Heart left ventricle (tissue), 16 donors: ENCODE measurements at places on chromosomes 12 and 14.

DNA sequence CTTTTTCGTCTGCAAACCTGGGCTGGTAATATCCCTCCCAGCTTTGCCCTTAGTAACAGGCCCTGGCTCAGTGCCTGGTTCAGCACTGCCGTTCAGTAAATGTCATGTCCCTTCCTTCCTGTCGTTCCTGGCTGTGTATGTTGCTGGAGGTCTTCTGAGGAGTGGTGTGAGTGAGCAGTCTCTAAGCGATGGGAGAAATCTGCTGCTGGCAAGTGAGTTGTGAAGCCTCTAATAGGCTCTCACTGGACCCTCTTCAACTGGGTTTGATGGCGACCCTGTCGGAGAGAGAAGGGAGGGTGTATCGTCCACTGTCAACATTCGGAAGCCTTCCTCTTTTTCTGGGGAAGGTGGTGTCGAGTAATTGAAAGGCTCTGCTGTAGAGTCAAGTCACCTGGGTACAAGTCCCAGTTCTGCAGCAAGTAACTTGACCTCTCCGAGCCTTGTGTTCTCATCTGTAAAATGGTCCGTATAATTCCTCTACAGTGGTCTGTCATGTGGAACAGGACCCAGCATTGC is 62.8 kb downstream of the HRK start:
- H3K27ac ChIP-seq, result peak overlapping the region; percentile 96
- peak overlapping the region; percentile 72 for H3K4me3 ChIP-seq
- no peaks in the 10 kb centered on the region for H3K36me3 ChIP-seq
- DNase-seq, result peak; percentile 58
- no peaks in the 10 kb centered on the region for H3K27me3 ChIP-seq

- H3K4me1 ChIP-seq, result no peaks in the 10 kb centered on the region
- H3K4me3 ChIP-seq, result no peak overlapping the region
Observed at GRCh38 chr12:109735051-109735521, 21.5 kb downstream of the FAM222A start.

DNA sequence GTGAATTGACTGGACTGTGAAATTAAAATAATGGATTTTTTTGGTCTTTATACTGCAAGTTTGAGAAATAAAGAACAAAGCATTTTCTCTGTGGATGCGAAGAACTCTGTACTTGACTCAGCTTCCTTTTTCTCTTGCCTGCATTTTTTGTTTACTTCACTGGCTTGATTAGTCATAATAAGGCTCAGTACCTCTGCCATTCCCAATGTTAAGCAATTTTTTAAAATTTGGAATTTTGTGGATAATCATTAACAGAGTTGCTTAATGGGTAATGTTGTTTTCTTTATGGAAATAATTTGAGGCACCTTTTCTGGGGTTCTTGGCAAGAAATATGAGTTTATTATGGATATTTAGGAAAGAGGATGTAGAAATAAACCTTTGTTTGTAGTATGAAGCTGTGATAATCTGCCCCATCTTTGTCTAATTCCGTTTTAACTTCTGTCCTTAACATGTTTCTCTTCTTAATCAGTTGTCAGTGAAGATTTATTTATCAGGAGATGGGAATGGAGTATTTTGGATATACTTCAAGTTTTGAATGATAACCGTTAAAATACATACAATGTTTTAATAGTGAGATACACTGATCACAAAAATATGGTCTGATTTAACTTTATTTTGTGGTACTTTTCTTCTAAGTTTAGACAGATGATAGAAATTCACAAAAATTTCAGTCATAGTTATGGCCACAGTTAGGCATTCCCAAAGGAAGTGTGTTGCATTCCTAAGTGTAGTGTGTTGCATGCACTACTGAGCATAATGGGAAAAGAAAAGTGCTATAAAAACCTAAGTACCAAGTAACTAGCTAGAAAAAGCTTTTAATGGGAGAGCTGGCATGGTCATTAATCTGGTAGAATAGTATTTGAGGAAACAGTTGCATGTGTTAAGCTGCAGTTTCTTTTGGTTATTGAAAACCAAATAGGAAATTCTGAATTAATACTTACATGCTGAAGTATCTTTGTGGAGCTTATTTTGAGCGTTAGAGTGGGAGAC is 27.7 kb downstream of the WNK1 start:
- peak overlapping the region; percentile 72 for H3K27ac ChIP-seq
- H3K4me1 ChIP-seq, result peaks cover 67% of the 10 kb centered on the region
- no peak overlapping the region for H3K4me3 ChIP-seq
- no peaks in the 10 kb centered on the region for H3K36me3 ChIP-seq
- no peak for DNase-seq

GRCh38 chr12:27871946-27872345 is 91.9 kb upstream of the MANSC4 start:
- DNase-seq, result no peak
- no peak overlapping the region for H3K27ac ChIP-seq
- no peaks in the 10 kb centered on the region for H3K27me3 ChIP-seq
- no peak overlapping the region for H3K4me3 ChIP-seq

DNA sequence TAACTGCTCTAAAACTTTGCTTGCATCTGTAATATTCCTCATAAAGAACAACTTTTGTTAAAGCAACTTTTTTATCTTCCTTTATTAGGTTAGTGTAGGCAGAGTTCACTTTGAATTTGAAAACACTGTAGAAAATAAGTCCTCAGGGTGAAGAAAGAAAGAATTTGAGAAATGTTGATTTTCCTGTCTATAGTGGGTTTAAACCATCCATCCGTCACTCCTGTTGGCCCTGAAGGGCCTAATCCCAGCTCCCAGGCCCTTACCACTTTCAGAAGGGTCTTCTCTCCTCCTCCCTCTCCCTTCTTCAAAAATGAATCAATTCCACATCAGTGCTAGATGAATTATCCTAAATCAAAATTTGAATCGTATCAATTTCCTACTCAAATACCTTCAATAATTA is 4.9 kb upstream of the SLC2A3 start:
- no peaks in the 10 kb centered on the region for H3K27me3 ChIP-seq
- H3K4me3 ChIP-seq, result no peak overlapping the region
- peaks cover 12% of the 10 kb centered on the region for H3K4me1 ChIP-seq
